ENCODE measurements at places on chromosomes 2 and 18.

DNA sequence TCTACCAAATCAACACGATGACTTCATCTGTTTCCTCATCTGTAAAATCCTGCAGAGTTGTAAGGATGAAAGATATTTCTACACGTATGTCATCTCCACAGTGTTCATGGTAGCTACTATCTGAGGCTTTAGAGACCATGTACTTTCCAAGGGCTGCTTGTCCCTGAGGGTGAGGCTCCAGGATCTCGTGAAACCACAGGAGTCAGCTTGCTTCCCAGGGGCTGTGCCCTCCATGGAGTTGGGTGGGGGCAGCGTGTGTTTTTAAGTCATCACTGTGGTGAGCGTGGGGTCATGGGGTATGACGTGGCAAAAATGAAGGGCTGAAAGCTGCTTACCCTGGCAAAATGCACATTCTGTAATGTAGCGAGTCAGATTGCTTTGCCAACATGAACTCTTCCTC, 81.6 kb downstream of the ASAP2 start:
- no peak for DNase-seq
- H3K27me3 ChIP-seq = no peaks in the 10 kb centered on the region
- H3K27ac ChIP-seq = no peak overlapping the region
- H3K4me1 ChIP-seq = no peaks in the 10 kb centered on the region

GRCh38 chr2:235234736-235235135, 259.1 kb upstream of the AGAP1 start:
- H3K27me3 ChIP-seq = no peaks in the 10 kb centered on the region
- H3K27ac ChIP-seq = no peak overlapping the region
- H3K4me3 ChIP-seq = no peak overlapping the region

DNA sequence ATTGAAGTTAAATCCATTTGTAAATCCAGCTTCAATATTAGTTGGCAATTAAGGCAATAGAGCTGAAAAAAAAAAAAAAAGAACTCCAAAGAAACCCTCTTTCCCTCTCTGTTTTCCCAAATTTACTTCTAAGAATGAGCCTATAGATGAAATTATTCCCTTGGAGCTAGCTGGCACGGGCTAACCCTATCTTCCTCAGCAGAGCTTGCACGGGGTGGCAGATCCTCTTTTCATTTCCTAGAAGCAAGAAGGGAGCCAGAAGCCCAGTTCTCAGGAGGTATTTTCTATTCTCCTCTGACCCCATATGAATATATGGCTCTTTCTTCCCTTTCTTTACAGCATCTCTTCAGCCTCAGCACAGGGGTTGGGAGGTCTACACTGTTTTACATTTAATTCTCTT, 426.0 kb downstream of the TGIF1 start:
- DNase-seq = no peak
- no peaks in the 10 kb centered on the region for H3K4me1 ChIP-seq
- no peaks in the 10 kb centered on the region for H3K27me3 ChIP-seq
- H3K36me3 ChIP-seq = no peaks in the 10 kb centered on the region
- no peak overlapping the region for H3K27ac ChIP-seq

DNA sequence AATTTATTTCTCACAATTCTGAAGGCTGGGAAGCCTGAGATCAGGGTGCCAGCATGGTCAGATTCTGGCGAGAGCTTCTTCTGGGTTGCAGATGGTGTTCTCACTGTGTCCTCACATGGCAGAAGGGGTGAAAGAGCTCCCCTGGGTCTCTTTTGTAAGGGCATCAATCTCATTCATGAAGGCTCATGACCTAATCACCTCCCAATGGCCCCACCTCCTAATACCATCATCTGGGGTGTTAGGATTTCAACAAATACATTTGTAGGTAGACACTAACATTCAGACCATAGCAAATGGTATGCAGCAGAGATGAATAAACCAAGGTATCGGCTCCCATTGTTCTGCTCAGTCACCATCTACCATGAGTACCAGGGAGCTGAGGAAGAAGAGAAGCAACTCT, 32.7 kb downstream of the YPEL5 start:
- no peak overlapping the region for H3K27ac ChIP-seq
- no peak overlapping the region for H3K4me3 ChIP-seq
- DNase-seq = no peak
- no peaks in the 10 kb centered on the region for H3K4me1 ChIP-seq
- H3K27me3 ChIP-seq = no peaks in the 10 kb centered on the region
- H3K36me3 ChIP-seq = no peaks in the 10 kb centered on the region

GRCh38 chr2:207135340-207135739, 30.4 kb downstream of the KLF7 start:
- no peak overlapping the region for H3K4me3 ChIP-seq
- no peaks in the 10 kb centered on the region for H3K36me3 ChIP-seq
- peak; percentile 81 for DNase-seq
- H3K4me1 ChIP-seq = peaks cover 25% of the 10 kb centered on the region

GRCh38 chr2:98775146-98775986, 44.4 kb upstream of the MGAT4A start:
- no peak overlapping the region for H3K4me3 ChIP-seq
- no peak for DNase-seq

DNA sequence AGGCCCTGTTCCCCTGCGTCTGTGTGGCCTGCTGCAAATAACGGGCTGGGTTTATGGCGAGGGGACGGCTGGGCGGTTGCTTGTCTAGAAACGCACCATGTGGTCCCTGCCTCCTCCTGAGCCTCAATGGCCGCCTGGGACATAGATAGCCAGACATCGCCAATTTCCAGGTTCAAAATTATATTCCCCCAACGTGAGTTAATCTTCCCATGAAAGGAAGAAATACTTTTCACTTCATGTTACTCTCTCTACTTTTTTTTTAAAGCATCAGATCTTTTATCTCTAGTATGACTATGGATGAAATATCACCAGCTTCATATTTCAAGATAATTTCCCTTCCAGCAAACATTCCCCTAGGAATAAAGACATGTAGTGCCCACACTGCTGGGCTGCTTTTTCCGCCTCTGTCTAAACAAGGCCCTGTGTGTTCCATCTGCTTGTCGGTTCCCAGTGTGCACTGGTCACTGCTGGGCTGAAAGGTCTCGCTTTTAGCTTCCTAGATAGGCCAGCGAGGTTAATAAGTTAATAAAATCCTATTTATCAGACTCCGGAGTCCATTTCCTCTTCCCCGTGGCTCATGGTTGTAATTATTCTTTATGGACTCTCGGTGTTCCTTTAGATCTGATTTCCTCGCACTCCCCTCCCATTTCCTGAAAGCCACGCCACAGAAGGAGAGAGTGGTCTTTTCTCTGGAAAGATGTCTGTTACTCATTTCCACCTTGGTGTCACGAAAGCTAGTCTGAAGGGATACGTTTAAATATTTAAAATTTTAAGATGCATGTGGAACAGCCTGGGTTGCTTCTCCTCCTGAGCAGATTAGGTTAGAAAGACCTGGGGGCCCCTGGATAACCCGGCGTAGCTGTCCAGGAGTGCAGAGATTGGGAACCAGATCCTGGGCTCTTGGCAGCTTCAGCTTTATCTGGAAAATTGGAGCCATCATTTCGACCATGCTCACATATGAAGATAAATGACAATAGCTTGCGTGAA, 196.6 kb upstream of the COPS8 start:
- no peak overlapping the region for H3K27ac ChIP-seq
- H3K27me3 ChIP-seq = no peaks in the 10 kb centered on the region
- H3K4me3 ChIP-seq = no peak overlapping the region
- no peak for DNase-seq
- H3K36me3 ChIP-seq = no peaks in the 10 kb centered on the region
- H3K4me1 ChIP-seq = peaks cover 12% of the 10 kb centered on the region

DNA sequence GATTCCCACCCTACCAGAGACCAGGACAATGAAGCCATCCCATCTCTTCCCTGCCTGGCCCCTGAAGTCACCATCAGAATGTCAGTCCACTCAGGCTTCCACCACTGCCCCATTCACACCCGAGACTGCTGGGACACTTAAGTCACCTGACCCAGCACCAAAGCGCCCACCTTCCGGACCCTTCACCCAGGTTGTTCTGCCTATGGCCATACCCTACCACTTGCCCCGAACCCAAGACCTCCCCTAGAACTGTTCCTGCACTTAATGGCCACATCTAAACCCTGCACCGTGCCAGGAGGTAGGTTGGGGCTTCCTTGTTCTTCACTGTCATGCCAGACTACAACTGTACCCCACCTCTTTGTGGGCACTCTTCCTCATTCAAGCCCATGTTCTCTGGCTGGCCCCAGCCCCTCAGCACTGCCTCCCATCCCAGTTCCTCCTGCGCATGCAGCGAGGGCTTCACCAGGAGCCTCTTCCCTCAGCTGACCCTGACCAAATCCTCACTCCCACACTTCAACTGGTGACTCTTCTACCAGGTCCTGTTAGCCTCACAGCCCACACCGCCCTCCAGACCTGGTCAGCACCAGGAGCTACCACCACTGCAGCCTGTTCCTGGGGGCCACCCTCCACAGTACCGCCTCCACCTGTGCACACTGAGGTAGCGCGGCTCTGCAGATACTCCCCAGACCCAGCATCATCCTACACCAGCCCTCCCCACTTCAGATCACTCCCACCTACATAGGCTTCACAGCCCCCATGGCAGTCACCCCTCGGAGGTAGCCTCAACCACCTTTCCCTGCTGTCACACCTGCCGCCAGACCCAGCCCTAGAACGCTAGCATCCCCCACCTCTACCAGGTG, 8.3 kb upstream of the ADRA2B start:
- no peaks in the 10 kb centered on the region for H3K36me3 ChIP-seq
- H3K27me3 ChIP-seq = no peaks in the 10 kb centered on the region
- no peak overlapping the region for H3K4me3 ChIP-seq
- no peaks in the 10 kb centered on the region for H3K4me1 ChIP-seq
- no peak overlapping the region for H3K27ac ChIP-seq

DNA sequence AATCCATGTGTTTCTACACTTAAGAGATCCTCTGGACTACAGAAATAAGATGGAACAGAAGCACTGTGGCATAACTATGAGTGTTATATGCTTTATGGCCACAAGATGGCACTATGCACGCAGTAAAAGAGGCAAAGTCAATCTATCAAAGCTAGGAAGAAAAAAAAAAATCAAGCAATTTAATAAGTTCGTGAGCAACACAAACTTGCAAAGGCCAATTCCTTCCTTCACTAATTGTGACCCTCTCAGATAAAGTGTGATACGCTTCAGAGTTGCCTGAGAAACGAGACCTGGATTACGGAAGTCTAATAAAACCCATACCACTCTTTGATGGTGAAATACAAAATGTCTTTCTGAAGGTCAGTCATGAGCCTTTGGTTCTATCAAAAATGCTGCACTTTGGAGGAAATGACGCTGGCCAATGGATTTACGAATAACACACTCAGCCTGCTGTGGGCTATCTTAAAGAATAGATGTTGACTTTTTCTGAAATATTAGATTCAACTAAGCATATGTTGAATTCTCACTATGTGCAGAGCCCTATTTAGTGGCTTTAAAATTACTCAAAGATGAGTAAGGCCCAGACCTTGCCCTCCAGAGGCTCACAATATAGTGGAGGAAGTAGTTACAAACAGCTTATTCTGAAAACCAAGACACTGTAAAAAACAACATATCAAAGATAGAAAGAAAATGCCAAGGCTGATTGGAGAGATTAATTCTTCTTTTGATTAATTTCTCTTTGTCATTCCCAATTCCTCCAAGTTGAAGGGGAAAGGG, 35.5 kb upstream of the TTR start:
- H3K4me1 ChIP-seq = no peaks in the 10 kb centered on the region
- peak; percentile 71 for DNase-seq
- no peaks in the 10 kb centered on the region for H3K27me3 ChIP-seq
- H3K4me3 ChIP-seq = no peak overlapping the region
- H3K27ac ChIP-seq = no peak overlapping the region

DNA sequence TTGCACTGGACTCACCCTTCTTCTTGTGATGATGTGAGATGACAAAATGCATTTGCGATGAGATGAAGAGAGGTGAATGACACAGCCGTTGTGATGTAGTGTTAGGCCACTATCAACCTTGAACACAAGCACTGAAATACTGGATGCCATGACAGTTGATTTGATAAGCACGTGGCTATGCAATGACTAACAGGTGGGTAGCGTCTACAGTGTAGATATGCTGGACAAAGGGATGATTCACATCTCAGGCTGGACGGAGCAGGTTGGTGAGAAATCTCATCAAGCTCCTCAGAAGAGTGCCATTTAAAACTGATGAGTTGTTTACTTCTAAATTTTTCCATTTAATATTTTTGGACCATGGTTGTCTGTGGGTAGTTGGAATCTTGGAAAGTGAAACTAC, 375.8 kb upstream of the LYPD1 start:
- H3K27ac ChIP-seq = no peak overlapping the region
- no peaks in the 10 kb centered on the region for H3K36me3 ChIP-seq

DNA sequence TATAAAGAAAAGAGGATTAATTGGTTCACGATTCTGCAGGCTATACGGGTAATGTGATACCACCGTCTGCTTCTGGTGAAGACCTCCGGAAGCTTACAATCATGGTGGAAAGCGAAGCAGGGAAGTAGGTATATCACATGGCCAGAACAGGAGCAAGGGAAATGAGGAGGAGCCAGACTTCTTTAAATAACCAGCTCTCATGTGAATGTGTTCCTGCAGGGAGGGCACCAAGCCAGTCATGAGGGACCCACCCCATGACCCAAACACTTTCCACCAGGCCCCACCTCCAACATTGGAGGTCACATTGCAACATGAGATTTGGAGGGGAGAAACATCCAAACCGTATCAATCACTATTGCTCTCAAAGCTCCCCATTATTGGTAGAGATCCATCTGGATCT, 61.8 kb downstream of the EFEMP1 start:
- no peaks in the 10 kb centered on the region for H3K27me3 ChIP-seq
- no peaks in the 10 kb centered on the region for H3K4me1 ChIP-seq
- no peak overlapping the region for H3K4me3 ChIP-seq

- DNase-seq = peak; percentile 61
- no peak overlapping the region for H3K4me3 ChIP-seq
Measured at GRCh38 chr2:111685342-111685741, 198.7 kb downstream of the ANAPC1 start.

- H3K27me3 ChIP-seq = no peaks in the 10 kb centered on the region
- H3K4me1 ChIP-seq = no peaks in the 10 kb centered on the region
- H3K36me3 ChIP-seq = no peaks in the 10 kb centered on the region
Measured at GRCh38 chr2:196427986-196428634, 211.4 kb upstream of the CCDC150 start.

DNA sequence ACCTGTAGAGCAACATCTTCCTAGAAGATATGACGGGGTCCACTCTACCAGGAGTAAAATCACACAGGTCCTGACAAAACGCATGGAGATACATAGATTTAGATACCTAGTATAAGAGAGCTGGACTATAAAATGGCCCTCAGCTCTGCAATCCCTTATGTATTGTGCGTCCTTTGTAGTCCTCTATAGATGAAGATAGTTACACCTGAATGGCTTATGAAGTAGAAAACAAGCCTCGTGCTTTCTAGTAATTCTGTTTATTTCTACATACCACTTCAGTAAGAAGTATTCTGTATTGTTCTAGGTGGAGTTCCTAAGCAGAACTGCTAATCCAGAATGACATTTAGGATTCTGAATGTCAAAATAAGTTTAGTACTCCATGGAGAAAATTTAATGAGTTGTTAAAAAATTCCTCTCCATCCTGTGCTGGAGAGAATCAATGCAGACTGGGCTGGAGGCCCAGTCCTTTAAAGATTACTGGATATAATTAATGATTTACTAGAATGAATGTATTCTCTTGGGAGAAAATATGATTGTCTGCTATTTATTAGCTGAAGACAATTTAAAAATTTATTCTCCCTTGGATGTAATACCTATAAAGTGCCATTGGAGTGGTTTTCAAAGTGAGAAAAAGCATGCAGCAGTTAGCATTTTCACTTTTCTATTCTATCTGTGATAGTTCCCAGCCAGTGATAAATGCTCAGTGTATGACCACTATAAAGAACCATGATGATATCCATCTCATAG, 147.3 kb upstream of the UNC80 start:
- no peaks in the 10 kb centered on the region for H3K27me3 ChIP-seq
- no peak for DNase-seq
- H3K4me3 ChIP-seq = no peak overlapping the region
- no peaks in the 10 kb centered on the region for H3K4me1 ChIP-seq
- H3K36me3 ChIP-seq = no peaks in the 10 kb centered on the region

All from mesendoderm (in vitro differentiated cells).